Activated naive CD8-positive, alpha-beta T cell treated with anti-CD3 and anti-CD28 coated beads, Interleukin-2, amount 10 ng/mL, durations not matched to agents 7 days and 5 days (primary cell): ENCODE measurements at places on chromosomes 6 and 20. TPM values are rescaled to one million over a fixed set of nuclear protein-coding genes. Genes with fewer than 3 reads are reported as not detected.

The ITCH gene
- 59.7 TPM for total RNA-seq

The BFSP1 gene
- total RNA-seq = 0.36 TPM

The FAM229B gene
- total RNA-seq = 1.9 TPM

The GJA10 gene
- not detected for total RNA-seq

GRCh38 chr6:30759575-30760239 lies 15.4 kb upstream of the IER3 start:
- no peak for DNase-seq
